ENCODE measurements at places on chromosomes 7 and 10.

DNA sequence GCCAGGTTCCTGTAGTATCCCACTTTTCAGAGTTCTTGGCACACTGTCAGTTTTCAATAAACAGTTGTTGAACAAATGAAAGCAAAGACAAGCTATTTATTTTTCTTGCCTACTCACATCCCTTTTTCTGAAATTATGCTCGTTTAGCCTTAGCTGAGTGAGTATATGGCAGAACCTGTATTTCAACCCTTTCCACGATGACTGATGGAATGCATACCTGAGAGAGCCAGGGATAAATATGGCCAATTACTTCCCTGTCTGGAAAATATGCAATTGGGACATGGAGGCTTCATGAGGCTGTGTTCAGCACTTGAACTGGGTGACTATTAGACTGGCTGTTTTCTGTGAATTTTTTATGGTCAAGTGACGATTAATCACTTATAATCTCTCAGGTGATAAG, 144.5 kb upstream of the POT1 start:
- no peak for DNase-seq

GRCh38 chr7:125491137-125491536, 561.5 kb upstream of the POT1 start:
- DNase-seq = no peak

DNA sequence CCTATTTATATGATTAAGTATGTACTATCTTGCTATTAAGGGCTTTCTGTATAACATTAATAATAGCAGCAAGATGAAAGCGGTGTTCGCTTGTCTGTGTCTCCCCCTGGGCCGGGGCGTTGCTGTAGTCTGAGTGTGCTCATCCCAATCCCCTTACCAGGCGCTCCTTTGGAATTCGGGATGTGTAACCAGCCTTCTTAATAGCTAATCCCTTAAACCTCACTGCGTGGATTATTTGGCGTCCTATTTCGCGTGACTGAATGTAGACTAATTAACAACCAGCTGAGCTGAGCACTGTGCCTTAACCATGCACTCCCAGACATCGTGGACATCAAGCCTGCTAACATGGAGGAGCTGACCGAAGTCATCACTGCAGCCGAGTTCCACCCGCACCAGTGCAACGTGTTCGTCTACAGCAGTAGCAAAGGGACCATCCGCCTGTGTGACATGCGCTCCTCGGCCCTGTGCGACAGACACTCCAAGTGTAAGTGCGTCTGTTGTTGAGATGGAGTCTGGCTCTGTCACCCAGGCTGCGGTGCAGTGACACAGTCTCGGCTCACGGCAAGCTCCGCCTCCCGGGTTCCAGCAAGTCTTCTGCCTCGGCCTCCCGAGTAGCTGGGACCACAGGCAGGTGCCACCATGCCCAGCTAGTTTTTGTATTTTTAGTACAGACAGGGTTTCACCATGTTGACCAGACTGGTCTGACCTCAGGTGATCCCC, 36.6 kb downstream of the BNIP3 start:
- DNase-seq = no peak

- peak; percentile 30 for DNase-seq
These were observed 97.9 kb downstream of the WDR11 start for GRCh38 chr10:120948889-120949608.

- DNase-seq = no peak
These were observed 32.0 kb downstream of the TMEM248 start for GRCh38 chr7:66953044-66953427.

- DNase-seq = no peak
These were observed 493.2 kb upstream of the KLF6 start for GRCh38 chr10:4278186-4278585.

DNA sequence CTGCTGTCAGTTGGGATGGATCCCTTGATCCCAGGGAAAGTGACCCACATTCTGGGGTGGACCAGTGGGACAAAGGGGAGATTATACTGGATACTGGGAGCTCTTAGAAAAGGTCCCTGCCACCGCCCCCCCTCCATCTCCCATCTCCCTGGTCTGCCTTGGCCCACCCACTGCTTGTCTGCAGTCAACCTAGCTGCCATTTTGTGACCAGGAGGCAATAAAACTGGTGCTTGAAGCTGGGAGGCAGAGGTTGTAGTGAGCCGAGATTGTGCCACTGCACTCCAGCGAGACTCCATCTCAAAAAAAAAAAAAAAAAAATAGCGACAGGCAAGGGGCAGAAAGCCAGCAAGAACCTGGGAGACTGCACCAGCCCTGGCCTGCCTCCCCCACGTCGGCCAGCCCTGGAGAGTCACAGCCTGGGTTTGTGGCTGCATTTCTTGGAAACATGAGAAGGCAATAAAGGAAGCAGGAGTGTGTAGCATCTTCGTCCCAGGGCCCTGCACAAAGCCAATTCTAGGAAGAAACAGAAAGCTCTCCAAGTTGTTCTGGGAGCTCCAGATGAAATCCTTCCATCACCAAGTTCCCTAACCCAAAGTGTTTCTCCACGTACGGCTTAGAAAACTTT, 4.7 kb upstream of the ARPC1B start:
- DNase-seq = no peak

DNA sequence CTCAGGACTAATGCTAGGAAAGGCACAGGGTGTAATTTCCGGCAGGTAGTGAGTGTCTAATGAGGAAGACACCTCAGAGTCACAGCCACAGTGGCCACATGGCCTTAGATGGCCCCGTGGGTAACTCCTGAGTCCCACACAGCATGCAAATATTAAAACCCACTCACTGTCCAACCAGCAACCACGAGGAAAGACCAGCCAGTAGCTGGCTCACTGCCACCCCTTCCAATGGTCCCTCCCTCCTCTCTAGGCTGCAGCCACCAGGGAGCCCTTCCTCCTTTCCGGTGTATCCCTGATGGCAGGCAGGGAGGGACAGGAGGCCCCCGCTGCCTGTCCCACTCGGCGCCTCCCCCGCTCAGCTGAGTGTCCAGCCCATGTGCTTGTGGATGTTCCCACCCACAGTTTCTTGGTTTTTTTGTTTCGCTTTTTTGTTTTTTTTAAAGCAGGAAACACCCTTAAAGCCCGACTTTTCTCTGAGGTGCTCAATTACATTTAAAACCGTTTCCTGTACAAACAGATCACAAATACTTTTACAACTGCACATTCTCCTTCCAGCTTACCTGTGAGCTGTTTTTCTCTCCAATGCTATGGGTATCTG, 9.2 kb downstream of the BNIP3 start:
- no peak for DNase-seq
